ENCODE measurements at places on chromosomes 1 and 21.

GRCh38 chr1:172383536-172383935 is 36.9 kb upstream of the C1orf105 start:
- DNase-seq: no peak

DNA sequence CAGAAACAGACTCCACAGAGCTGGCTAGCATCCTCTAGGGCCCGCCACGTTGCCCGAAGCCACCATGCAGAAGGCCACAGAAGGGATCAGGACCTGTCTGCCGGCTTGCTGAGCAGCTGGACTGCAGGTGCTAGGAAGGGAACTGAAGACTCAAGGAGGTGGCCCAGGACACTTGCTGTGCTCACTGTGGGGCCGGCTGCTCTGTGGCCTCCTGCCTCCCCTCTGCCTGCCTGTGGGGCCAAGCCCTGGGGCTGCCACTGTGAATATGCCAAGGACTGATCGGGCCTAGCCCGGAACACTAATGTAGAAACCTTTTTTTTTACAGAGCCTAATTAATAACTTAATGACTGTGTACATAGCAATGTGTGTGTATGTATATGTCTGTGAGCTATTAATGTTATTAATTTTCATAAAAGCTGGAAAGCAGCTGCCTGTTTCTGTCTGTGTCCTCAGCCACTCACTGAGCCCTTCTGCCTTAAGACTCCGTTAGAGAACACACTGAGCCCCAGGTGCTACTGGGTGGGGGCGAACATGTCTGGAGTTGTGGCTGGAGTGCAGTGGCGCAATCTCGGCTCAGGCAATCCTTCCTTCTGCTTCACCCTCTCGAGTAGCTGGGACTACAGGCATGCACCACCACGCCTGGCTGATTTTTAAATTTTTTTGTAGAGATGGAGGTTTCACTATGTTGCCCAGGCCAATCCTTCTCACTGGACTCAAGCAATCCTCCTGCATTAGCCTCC is 14.8 kb downstream of the MFSD2A start:
- DNase-seq: no peak

GRCh38 chr1:219907772-219908070 is 20.6 kb downstream of the SLC30A10 start:
- DNase-seq: no peak

DNA sequence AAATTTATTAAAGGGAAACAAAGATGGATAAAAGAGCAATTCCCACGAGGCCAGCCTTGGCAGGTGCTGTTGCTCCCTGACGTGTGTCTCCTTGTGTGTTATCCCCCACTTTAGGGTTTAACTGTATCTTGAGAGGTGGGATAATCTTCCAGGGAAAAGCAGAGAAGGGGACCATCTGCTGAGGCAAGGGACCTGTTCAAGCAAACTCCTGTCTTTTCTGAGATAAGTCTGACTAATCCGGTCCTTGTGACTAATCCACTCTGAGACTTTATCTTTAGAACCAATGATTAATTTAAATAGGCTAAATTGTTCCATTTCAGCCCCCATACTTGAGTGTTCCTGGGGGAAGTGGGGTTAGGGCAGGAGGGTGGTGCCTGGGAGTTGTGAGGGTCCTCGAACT is 163.6 kb downstream of the CAMTA1 start:
- DNase-seq: no peak

- DNase-seq: no peak
These were observed 197.3 kb upstream of the HOOK1 start for GRCh38 chr1:59617434-59617833.

DNA sequence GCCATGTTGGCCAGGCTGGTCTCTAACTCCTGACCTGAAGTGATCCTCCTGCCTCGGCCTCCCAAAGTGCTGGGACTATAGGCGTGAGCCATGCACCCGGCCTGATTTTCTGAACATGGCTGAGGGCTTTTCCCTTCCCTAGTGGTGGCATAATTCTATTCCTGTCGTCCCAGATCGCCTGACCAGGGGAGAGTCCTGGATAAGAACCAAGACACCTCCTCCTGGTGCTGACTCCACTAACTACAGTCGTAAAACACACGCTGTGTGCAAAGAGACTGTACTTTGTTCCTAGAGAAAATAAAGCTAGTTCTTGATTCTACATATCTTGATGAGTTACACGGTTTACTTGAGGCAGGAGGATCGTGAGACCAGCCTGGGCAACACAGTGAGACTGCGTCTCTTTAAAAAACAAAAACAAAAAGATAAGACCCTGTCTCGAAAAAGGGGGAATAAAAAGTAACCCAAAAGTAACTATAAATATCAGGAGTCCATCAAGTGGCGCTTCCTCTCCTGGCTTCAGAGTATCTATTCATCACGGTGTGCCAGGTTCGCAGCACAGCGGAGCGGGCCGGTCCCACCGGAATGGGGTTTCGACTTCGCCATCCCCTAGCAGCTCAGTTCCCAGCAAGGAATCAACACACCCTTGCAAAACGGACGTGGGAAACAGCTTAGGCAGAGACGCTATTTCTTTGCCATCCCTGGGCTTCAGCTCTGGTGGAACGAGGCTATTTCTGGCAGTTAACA is 973 bp downstream of the SDF4 start:
- no peak for DNase-seq

DNA sequence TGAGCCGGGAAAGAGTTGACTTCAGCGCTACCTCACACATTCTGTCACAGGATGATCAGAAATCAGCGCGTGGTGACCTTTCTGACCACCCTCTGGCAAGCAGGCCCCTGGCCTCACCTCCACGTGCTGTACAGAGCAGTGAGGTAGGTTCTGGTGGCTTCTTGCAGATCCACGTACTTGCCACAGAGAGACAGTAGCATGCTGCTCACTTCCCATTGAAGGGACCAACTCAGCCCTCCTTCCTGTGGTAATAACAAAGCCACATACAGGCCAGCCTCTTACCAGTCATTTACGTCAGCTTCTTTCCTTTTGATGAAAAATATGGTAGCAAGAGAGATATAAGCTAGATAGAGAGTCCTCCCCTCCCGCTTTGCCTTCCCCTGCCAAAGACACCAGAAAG is 200.7 kb downstream of the CHRM3 start:
- DNase-seq: peak; percentile 11

DNA sequence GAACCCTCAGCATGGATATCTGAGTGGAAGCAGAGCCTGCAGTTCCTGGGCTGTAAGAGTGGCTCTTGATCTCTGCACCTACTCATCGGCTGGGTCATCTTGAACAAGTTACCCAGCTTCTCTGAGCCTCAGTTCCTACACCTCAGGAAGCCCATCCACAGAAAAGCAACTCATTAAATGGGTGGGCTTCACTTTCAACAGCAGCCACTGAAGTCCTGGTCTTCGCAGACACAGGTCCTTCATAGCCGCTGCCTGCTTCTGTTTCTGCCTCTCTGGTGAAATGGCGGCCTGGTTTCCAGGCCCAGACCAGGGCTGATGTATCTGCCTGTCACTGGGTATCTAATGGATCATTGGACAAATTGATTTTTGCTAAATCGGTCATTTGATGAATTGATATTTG is 571.4 kb downstream of the PTPRU start:
- no peak for DNase-seq
